Stimulated activated CD4-positive, alpha-beta T cell treated with anti-CD3 and anti-CD28 coated beads, Interleukin-4, amount 100 ng/mL, for 1 hour (primary cell): ENCODE measurements at places on chromosomes 3 and 15.

DNA sequence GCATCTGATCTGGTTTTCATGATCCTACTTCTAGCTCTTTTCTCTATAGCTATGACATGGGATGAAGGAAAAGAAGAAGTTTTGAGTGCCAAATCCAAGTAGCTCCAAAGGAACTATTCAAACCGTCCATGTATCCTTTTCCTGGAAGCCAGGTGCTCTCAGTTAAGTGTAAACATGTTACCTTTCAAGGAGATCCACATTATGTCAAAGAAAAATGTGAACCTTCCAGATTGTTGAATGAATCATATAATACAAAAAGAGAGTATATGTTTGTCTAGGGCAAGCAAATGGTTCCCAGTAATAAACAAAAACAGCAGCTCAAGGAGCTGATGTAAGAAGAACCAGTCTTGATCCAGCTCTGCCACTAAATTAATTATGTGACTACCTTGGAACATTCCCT, 534.9 kb downstream of the MAGI1 start:
- DNase-seq = no peak

GRCh38 chr3:117565777-117566176, 856.2 kb downstream of the TUSC7 start:
- no peak for DNase-seq

- no peak for DNase-seq
These were observed 33.3 kb downstream of the COL6A5 start for GRCh38 chr3:130378677-130379191.

DNA sequence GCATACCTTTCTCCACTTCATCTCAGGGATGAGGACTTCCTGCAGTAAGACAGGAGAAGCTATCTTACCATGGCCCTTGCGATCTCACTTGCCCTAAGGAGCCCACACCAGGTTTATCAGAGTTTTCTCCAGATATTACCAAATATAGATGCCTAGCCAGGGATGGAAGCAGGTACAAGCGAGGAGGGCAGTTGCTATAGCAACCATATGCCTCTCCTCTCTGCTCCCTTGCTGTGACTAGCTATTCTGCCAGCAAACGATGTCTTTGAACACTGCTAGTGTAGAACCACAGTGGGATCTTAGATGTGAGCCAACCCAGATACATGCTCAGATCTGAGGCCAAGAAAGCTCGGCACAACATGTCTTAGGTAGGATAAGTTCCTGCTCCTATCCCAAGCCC, 33.9 kb downstream of the GRAMD2A start:
- DNase-seq = no peak

- DNase-seq = no peak
These were observed 43.1 kb downstream of the STARD5 start for GRCh38 chr15:81280696-81281455.

- DNase-seq = no peak
These were observed 26.0 kb upstream of the CORO2B start for GRCh38 chr15:68552773-68553172.
